ENCODE measurements at places on chromosomes 3 and 15.
A peak's percentile ranks its signal among the peaks of the same experiment; 100 is the strongest.

DNA sequence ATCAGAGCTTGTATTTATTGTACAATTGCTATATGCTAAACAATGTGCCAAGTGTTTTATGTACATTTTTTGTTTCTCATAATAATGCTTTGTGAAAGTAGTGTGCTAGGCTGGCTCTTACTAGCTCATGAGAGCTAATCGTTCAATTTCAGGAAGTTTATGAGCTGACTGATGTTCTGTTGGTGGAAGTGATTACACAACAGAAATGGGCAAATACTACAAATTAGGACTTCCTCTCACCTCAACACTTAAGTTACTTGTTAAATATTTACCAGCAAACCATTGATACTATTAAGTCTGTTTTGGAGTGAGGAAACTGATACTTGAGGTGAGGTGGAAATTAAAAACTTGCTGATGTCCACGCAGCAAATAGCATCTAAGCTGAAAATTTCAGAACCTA is 32.3 kb downstream of the SLC9C1 start:
- no peak for DNase-seq

- no peak for DNase-seq
Observed at GRCh38 chr3:126721246-126721645, 17.2 kb downstream of the CHCHD6 start.

GRCh38 chr15:31260646-31261265 is 65.9 kb upstream of the KLF13 start:
- DNase-seq, result no peak

DNA sequence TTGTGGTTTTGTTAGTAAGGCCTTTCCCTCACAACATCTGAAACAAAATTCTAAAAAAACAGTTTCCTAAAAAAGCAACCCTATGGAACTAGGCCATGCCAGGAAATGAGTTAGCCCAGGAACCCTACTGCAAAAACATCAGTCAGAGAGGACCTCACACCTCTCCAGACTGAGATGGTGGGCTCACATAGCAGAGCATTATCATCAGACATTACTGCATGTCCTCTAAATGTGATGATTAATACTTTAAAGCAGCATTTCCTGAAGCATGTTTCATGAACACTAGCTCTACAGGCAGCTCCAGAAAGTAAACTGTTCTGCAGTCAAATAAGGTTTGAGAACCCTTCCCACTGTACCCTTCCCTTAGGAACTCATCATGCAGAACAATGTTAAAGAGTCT is 232.3 kb upstream of the MRPL3 start:
- no peak for DNase-seq

DNA sequence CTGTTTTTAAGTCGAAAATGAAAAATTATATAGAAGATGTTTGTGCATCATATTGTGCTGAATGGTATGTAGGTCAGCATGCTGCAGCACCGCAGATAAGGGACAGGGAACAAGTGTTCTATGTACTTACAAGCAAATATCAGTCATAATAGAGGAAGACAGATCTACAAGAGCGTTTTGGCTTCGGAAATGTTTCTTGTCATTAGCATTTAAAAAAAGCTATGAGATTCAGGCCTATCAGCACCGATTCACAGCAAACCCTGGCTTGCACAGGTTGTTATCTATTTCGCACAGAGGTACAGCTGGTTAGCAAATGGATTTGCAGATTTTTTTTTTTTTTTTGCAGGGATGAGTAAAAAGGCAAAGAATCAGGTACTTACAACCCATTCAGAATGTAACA is 204.2 kb upstream of the TBC1D5 start:
- no peak for DNase-seq

GRCh38 chr15:52291204-52291603 is 4.4 kb downstream of the MYO5C start:
- no peak for DNase-seq

DNA sequence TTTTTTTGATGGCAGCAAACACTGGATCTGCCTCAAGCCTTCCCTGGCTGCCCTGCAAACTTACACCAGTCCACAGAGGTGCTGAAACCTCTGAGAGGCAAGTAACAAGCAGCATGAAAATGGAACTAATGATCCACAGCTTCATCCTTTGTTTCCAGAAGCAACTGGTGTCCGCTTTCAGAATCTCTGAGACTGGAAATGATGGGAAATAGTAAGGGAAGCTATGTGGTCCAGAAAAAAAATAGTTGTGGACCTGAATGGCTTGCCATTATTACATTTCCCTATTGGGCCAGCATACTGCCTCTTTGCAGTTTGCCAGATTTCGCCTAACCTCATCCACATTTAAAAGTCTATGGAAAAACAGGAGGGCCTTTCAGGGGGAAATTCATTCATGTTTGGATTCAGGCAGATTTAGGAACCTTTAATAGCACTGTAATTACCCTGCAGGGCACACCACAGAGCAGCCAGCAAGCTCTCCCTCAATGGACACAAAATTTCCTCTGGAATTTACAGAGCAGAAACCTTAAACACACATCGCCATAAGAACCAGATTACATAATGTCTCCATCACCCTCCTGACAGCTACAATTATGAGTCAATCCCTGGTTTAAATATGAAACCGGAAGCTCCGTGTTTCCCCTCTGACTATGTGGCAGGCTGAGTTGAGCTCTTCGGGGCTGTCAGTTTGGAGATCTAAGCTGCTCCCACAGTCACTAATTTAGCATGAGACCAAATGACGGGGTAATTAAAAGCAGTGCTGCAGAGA is 134.4 kb downstream of the TMCO5A start:
- DNase-seq, result peak; percentile 63

DNA sequence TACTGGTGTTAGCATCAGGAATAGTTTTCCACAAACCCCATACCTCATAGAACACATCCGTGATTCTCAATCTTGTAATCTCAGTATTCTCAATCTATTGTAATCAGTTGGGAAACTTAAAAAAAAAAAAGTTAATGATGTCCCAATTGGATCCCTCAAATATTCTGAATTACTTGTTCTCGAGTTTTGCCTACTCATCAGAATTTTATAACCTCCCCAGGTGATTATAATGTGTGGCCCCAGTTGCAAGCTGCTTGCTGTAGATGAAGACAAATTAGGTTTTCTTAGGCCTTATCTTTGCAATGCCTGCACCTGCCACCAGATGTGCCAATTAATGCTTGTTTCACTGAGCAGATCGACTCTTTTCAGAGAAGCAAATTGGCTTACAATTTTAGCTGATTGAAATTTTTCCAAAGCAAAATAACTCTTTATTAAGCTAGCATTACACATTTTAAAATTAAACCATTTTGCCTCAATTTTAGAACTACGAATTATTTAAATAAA is 19.0 kb upstream of the DIPK2A start:
- no peak for DNase-seq

DNA sequence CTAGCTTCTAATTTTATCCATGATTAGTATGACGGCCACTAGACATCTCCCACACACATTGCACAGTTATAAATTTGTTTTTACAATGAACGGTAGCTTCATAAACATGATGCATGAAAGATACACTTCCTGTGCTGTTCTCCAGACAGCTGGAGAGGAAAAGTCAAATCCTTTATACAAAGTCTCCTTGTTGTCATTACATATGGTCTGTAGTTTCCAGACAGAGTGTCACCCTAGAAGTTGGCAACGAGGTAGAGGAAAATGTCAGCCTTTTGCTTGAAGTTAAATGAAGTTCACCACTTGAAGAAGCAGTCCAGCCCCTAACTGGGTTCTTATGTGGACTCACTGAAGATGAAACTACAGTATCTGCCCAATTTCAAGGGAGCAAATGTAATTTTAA is 253.0 kb upstream of the P2RY1 start:
- DNase-seq, result no peak

DNA sequence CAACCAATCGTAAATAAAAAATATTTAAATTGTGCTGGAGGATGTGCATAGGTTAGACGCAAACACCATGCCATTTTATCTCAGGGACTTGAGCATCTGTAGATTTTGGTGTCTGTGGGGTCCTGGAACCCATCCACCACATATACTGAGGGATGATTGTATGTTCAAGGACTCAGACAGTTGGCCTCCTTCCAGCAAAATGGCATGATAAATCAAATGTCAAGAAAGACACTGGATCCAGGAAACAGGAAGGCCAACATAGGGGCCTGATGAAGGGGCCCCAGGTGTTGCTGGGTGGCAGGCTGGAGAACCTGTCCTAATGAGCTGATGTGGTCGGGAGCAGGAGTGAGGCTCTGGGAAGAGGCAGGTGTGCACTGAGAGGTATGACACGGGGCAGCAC is 289.5 kb downstream of the GABRG3 start:
- no peak for DNase-seq

DNA sequence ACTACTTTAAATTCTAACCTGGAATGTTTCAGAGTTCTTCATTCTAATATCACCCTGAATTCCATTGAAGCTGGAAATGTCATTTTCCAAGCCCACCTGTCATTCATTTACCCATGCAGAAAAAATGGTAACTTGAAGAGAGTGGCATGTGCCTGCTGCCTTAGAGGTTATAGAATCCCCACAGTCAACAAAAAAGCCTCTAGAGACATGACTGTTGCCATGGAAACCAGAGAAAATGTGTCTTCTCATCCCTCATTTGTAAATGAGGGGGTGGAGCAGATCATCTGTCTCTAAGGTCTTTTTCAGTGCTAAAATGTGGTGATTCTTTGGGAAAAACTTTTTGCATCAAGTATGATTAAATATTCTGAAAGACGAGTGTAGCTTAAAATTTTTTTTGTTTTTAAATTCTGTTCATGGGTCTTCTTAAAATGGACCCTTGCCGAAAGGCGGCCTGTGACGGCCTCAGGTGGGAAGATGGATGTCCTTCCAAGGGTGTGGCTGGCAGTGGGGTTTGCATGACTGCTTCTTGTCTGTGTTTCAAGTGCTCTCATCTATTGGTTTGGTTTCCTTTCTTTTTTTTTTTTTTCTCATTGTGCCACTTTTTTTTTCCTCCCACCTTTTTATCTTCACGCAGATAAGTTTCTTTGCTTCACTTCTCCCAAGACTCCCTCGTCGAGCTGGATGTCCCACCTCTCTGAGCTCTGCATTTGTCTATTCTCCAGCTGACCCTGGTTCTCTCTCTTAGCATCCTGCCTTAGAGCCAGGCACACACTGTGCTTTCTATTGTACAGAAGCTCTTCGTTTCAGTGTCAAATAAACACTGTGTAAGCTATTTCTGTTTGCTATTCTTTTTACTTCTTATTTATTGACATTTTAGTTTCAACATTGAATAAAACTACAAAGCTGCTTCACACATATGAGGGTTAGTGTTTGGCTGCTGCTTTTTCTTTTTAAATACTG is 23.0 kb downstream of the TPM1 start:
- peak; percentile 28 for DNase-seq

DNA sequence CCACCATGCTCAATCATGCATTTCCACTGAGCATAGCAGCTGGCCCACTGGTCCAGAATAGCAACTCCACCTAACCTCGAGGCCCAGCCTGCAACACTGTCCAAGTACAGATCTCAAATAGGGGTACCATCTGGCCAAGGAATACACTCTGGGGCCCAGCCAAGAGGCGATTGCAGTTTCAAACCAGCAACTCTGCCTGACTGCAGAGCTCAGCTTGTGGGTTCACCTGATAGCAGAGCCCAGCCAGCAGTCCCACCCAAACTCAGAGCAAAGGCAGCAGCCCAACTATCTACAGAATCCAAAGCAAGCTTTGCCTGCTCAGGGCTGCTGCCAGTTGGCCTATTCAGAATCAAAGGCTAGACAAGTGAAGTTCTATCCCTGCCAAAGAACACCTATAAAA is 30.5 kb downstream of the POLQ start:
- DNase-seq, result no peak

DNA sequence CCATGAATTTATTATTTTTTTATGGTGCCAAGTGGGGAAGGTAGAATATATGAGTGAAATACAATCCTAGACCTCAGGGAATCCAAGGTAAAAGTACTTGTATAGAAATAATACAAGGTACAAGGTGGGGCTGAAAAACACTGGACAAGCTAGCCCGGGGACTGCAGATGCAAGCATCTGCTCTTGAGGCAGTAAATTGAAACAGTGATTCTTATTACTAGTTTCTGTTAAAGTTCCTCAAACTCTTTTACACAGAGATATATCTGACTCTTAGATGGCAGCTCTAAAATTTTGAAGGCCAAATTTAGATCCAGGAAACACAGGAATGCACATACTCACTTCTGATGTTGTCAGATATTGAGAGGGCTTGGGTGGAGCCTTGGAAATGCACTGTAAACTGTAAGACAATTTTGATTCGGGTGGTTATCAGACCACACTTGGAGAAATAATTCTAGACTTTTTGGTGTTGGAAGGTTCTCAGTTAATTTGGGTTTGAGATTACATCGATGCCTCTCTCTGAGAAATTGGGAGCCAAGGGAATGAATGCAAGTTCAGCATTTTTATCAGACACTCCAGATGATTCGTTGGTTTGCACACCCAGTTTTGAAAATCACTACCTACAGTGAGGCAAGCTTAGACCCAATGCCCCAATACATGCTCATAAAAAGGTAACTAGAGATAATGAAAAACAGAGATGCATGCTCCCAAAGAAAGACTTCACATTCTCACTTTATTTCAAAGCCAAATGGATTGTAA is 7.3 kb downstream of the TP63 start:
- DNase-seq, result no peak

DNA sequence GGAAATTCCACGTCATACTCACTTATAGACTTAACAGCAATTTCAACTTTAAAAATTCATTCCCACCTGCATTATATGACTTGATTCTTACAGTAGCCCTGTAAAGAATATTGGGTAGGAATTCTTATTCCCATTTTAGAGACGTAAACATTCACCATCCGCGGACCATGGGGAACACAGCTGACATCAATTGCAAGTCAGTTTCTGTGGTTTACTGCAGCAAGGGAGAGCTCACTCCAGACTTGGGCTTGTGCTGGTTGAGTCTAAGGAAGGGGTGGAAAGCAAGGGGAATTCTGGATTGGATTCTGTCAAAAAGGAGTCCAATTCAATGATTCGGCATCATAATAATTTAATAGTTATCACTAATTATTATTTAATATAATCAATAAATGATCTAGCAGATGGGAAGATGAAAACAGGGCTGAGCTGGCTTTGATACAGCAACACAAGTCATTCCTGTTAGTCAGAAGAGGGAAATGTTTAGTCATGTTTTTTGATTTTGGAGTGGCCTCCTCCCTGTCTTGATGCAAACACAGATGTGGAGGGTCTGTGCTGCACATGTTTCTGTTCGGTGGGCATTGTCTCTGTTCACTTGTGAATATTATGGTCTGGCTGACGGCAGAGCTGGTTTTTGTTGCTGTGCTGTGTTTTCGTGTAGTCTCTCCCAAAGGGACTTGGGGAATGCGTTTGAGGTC is 9.7 kb downstream of the LIPC start:
- peak; percentile 22 for DNase-seq

DNA sequence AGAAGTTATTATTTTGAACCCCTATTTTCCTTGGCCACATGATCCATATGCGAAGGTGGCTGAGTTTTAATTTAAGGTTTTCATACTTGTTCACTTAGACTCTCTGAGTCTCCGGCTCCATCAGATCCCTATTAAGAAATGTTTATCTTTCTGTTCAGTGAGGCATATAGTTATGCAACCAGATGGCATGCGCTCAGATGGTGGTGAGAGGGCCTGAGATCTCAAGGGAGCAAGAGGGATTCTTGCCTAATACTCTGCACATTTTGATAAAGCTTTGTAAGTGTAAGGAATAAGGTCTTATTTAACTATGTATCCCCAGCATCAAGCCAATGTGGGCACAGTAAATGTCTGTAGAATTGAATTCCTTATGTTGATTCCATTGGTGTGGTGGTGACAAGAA is 78.9 kb upstream of the DPH6 start:
- DNase-seq, result peak; percentile 57

GRCh38 chr15:67063689-67064606 is 1.5 kb upstream of the SMAD3 start:
- no peak for DNase-seq
